ENCODE measurements at places on chromosomes 6 and 20.

DNA sequence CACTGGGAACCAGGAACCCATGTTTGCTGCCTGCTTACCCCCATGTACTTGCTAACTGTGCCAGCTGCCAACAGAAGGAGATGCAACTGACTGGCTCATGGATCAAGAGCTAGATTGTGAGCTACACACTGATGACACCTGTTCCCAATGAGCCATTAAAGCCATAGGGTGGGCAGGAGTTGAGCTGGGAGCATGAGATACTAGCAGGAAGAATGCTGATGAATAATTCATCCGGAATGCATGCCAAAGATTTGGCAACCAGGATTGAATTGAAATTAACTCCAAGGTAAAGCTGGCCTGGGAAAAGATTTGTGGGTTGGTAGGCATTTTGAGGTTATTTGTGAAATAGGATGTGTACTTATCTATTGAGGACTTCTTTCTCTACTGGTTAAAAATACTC is 631.1 kb downstream of the KIF16B start:
- DNase-seq: no peak

- DNase-seq: peak; percentile 44
Observed at GRCh38 chr6:16762550-16763477, 1.6 kb upstream of the ATXN1 start.

DNA sequence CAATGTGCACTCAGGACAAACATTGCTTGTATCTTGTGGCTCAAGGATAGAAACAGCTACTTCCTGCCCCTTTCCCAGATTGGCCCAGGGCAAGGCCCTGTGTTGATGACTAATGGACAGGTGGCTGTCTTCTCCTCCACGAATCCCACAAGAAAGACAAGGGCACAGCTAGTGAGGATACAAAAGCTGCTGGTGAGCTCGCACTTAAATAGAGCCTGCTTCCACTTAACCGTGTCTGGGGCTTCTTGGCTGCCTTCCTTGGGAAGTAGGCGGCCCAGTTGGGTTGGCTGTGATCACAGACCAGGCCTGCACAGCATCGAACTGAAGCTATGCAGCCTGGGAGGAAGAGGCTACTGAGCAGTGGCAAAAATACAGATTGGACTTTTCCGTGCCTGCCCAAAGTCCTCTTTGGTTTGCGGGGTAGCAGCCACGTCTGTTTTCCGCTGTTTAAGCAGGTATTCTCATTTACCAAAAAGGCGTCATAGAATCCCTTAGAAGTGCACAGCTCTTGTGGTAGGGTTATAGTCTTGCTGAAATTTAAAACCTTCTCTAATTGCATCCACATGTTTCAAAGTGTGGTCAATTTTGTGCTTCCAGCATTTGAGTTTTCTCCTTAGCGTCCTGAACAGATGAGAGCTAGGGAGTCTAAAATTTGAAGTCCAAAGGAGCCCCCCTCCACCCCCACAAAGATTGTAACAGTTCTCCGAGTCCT is 23.0 kb upstream of the NAA20 start:
- DNase-seq: no peak

GRCh38 chr6:36227379-36228228 is 31.1 kb downstream of the BRPF3 start:
- no peak for DNase-seq

DNA sequence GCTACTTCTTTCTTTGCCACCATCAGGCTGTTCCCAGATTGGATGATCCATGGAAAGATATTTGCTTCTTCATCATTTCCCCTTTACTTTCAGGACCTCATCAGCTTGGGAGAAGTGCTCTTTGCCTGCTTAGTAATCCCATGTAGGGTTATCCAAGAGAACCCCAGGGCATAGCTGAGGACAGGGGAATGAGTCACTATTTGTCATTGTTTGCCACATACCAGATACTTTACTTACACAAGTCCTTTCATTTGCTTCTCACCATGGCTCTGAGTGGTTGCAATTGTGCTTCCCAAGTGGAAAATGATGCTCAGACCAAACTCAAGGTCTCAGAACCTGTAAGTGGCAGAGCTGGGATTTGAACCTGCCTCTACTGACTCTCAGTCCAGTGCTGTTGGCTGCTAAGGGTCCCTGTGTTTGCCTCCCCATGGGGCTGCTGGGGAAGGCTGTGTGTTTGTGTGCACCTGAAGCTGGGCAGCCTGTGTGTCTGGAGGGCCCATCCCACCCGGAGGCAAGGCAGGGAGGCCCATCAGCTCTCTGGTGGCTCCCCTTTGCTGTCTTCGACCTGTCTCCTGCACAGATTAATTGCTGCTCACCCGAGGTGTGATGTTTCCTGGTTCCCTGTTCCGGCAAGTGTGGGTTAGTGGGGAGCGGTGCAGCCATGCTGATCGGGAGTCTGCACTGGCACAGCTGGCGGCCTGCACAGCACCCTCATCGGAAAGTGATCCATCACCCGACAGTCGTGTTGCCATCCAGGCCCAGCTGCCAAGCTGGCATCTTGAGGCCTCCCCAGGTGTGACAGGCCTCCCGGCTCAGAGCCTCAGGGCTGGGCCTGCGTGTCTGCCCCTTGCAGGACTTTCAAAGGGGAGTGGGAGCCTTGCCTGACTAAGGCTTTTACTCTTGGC is 228.8 kb downstream of the DHX35 start:
- no peak for DNase-seq

DNA sequence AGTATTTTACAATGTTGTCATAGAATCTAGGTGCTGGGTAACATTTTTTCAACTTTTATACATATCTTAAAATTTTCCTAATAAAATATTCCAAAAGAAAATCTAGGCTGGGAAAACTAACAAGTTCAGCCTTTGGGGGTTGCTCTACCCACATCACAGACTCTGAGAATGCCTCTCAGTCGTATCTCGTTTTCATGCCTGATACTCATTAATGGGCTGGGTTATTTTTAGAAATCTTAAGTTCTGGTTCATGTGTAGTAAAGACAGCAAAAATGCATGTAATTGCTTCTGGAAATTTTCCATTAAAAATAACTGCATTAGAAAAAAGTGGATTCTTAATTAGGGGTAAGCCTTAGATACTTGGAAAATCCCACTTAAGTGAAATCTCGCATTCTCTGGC is 149.3 kb downstream of the SLC24A3 start:
- DNase-seq: no peak

- no peak for DNase-seq
Observed at GRCh38 chr20:40493549-40493948, 195.5 kb downstream of the MAFB start.

GRCh38 chr6:10359581-10359980 is 55.3 kb downstream of the TFAP2A start:
- DNase-seq: no peak

- DNase-seq: no peak
Observed at GRCh38 chr20:64176551-64176950, 12.3 kb downstream of the MYT1 start.

GRCh38 chr20:38114353-38114791 is 50.7 kb downstream of the TGM2 start:
- no peak for DNase-seq

GRCh38 chr20:8809107-8809953 is 259.6 kb upstream of the PLCB4 start:
- no peak for DNase-seq

DNA sequence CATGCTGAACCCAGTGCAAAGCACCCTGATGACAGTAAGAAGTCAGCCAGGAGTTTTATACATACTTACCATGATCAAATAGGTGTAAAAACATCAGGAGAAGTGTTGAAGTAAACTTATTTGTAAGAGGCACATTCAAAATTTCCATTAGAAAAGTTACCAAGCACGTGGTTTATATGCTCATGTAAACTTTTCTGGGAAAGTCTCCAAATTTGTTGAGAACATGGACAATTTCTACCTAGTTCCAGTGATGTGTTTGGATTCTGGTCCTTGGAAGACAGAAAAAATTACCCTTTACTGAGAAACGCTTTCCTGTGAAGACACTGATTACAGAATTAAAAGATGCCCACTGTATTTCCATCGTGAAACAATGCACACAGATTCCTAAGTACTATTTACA is 288.9 kb upstream of the CDH4 start:
- DNase-seq: no peak

DNA sequence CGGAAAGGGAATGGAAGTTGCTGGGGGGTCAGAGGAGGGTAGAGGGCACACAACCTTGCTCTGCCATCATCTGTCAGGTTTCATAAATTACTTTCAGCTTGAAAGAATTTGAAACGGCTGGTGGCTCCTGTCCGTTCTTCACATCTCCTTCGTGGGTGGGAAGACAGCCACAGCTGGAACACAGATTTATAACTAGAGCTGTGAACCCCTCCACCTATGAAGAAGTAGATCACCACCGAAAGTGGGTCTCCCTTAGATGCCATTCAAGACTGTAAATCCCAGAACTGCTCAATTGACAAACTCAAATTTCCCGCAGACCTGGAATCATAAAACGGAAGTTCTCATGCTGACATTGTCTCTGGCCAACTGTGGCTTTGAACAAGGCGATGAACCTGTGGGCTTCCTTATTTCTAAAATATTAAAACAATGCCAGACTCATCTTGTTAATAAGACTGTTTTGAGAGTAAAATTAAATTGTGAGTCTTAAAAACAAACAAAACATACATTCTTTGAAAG is 65.3 kb downstream of the BTBD3 start:
- no peak for DNase-seq

DNA sequence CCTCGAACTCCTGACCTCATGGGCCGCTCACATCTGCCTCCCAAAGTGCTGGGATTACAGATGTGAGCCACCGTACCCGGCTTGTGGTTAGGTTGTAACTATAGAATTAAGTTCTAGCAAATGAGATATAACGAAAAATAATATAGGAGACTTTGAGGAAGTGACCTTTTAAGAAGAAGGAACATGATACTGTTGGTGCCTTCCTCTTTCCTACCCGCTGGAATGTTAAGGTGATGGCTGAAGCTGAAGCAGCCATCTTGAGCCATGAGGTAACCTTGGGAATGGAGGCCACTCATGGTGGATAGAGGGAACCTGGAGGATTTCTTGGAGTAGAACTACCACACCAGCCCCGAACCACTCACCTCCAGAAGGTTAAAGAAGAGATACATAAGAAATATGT is 48.1 kb upstream of the MDGA1 start:
- no peak for DNase-seq

GRCh38 chr6:8387942-8388437 is 47.4 kb downstream of the SLC35B3 start:
- DNase-seq: no peak

DNA sequence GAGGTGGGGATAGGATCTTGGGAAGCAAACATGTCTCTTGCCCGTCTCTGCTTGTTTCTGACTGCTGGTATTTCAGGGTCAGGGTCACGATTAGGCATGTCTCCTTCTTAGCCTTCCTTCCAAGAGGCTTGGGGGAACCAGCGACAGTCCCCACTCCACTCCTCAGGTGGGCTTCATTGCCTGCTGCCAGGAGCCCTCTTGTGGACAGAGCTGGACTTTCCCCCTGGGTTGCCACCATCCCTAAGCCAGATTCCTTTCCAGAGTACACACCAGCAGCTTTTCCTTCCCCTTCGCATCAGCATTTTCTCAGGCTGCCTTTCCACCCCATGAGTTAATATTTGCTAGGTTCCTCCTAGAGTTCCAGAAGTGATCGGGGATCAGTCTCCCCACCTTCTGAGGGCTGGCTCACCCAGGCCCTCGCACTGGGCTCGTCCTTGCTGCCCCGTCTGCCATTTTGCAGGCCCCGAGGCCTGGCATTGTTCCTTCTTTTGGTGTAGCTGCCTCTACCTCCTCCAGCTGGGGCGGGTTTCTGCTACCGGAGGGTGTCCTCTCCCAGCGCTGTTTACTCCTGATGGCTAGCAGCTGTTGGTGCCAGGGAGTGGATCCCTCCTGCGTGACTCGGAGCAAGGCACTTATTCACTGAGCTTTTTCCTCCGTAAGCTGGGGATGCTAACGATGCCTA is 8.8 kb upstream of the C20orf144 start:
- peak; percentile 56 for DNase-seq

DNA sequence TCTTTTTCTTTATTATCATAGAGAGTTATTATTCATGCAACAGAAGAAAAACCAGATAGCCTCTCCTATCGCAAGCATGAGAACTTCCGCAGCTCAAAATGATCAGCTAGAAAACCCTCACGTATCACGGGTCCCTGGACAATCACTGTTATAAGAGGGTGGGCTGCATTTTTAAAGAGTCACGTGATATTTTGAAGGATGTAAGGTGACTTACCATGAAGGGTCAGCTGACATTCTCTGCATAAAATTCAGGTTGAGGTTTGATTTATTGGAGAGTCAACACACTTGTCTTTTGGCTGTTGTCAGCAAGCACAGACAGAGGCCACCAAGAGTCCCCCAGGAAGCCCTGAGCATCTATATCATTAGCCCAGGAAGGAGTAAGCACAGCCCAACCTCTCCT is 39.5 kb downstream of the ID4 start:
- no peak for DNase-seq

DNA sequence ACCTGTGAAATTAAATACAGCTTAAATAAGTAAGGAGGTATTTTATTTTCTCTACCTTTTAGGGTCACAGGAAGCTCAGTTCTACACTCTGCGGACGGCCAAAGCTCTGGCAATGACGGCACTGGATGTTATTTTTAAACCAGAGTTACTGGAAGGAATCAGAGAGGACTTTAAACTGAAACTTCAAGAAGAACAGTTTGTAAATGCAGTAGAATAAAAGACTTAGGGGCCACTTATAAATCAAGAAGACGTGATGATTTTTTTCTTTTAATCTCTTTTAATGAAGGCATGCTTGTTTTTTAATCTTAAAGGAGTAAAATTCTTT is 16.2 kb downstream of the PM20D2 start:
- no peak for DNase-seq

GRCh38 chr6:33950891-33951889 is 147.4 kb upstream of the MLN start:
- no peak for DNase-seq

DNA sequence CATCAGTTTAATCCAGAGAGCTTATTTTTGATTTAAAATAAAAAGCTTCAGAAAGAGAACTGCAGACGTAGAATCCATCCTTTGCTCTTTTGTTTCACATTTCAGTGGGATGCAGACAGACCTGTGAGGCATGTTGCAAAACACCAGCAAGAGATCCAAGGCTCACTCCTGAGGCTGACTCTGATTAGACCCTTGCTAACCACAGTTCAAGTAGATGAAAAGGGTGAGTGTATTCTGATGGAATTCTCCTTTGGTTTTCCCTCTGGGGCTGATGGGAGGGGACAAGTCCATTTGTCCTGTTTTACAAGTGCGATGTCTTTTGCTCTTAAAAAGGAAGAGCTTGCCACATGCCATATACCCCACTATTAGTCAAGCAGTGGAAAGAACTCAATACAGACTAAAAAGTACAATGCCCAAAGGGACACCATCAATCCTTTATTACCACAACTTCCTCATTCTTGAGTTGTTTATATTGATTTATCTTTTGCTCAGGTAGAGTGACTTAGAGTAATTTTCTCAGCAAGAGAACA is 772.7 kb downstream of the MAFB start:
- DNase-seq: no peak

- peak; percentile 14 for DNase-seq
Observed at GRCh38 chr20:53642196-53643030, 48.8 kb upstream of the ZNF217 start.

DNA sequence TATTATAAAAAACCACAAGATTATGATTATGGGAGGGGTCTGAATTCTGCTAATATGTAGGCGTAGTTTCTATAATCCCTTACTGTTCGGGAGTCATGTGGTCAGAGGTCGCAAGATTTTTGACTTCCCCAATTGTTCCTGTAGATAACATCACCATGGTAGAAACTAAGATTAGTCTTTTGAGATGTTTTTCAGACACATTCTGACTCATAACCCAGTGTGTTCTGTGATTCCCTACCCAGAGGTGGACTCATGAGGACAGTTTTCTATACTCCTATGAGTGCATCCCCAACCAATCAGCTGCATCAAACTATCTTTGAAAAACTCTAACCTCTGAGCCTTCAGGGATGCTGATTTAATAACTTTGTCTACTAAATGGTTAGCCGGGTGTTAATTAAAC is 175.5 kb downstream of the RFPL4B start:
- DNase-seq: no peak

- no peak for DNase-seq
Observed at GRCh38 chr6:112054555-112055190, 769 bp downstream of the CCN6 start.
